ENCODE measurements at places on chromosomes 7 and 10.

- DNase-seq: no peak
These were observed 54.4 kb downstream of the ARMH3 start for GRCh38 chr10:102001435-102002068.

GRCh38 chr10:34995925-34996324 lies 94.2 kb downstream of the CUL2 start:
- DNase-seq: no peak

GRCh38 chr10:73999703-74000102 lies 1.8 kb downstream of the VCL start:
- no peak for DNase-seq

DNA sequence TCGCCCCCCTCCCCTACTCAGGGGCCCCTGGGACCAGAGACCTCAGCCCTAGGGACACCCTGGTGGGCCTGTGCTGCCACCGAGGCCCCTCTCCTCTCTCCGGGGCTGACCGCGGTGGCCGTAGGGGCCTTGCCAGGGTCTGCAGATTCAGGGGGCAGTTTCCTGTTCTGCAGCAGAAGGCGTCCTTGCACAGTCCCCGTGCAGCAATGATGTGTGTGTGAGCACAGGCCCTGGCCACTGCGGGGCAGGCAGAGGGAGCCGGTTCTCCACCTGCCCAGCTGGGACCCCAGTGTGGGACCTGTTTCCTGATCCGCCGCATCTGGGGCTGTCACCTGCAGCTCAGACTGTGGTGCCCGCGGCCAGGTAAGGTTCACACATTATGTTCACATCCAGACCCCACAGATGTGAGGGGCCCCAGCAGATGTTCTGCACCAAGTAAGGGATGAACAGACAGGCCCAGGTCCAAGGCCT lies 60.7 kb upstream of the DNAJB6 start:
- no peak for DNase-seq

DNA sequence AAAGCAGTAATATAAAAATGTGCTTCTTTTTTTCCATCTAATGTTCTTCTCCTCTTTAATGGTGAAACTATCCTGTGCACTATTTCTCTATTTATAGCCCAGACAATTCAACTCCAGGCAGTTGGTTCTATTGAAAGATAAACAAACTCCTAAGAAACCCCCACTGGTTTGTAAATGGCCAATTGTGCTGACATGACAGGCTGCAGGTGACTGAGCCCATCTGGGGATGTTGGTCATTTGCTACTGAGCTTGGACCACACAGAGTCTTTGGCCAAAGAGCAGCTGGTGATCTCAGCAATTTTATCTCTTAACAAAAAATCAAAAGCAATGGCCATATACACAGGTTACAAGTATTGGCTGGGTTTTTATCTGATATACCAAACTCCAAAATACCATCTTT lies 631.8 kb upstream of the CELF2 start:
- no peak for DNase-seq

GRCh38 chr7:7798510-7798909 lies 80.1 kb upstream of the RPA3 start:
- DNase-seq: no peak

DNA sequence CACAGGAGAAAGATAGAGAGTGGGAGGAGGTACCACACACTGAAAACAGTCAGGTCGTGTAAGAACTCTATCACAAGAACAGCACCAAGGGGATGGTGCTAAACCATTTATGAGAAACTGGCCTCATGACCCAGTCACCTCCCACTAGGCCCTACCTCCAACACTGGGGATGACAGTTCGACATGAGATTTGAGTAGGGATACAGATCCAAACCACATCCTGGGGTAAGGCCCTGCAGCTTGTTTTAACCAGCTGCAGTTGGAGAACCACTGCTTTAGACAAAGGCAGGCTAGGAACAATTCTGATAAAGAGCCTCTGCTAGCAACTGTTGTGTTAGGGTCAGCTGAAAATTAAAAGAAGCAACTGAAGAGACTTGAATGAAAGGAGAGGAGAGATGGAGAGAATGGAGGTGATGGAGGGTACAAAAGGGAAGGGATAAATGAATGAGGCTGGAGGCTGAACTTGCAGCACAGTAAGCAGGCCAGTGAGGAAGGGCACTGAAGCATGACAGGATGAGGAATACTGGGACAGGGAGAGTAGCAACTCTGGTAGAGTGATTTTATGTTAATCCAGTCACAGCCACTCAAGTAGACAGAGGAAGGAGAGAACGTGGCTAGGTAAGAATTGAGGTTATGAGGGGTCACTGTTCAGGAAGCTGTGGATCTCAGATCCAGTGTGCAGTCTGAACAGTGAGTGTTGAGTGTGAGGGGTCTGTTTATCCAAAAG lies 23.6 kb downstream of the MEST start:
- no peak for DNase-seq

GRCh38 chr7:25244254-25245033 lies 16.2 kb upstream of the NPVF start:
- DNase-seq: no peak

- DNase-seq: no peak
These were observed 38.4 kb downstream of the FAM13C start for GRCh38 chr10:59323831-59324401.

GRCh38 chr7:30323006-30323355 lies 38.6 kb downstream of the ZNRF2 start:
- DNase-seq: no peak
